CD4-positive, alpha-beta T cell (primary cell): ENCODE measurements at places on chromosomes 6 and 20.

DNA sequence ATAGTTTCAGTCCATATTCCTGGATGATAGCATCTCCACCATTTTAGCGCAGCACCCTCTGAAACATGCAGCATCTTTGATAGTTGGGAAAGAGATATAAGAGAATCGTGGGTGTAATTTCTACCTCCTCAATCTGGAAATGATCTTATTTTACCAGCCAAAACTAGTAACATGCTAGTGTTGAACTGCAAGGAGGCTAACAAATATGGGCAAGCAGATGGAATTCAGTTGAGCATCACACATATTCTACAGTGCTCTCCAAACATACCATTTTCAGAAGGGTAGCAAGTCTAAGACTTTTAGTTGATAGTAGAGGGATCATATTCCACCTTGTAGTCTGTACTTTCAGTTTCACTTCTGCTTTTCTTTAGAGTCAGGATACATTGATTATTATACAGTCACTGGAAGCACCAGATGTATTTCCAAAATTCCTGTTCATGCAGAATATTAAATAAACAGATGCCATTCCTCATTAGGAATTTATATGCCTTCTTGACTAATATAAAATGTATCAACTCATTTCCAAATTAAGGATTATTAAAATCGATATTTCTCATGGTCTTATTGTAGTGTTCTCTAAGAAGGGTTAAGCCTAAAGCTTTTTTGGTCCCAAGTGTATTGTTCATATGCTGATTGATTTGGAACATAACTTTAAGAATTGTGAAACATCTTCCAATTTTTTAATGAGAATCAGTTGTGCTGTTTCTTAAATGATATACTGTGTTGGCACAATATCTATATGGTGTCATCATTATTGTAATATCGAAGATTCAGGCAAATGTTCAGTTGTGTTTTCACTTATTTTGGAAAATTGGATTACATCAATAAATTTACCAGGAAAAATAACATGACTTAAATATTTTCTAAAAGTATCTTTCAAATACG is 362.0 kb downstream of the CENPW start:
- no peak for DNase-seq

- DNase-seq, result no peak
These were observed 437.3 kb downstream of the HDGFL1 start for GRCh38 chr6:23006656-23007055.

DNA sequence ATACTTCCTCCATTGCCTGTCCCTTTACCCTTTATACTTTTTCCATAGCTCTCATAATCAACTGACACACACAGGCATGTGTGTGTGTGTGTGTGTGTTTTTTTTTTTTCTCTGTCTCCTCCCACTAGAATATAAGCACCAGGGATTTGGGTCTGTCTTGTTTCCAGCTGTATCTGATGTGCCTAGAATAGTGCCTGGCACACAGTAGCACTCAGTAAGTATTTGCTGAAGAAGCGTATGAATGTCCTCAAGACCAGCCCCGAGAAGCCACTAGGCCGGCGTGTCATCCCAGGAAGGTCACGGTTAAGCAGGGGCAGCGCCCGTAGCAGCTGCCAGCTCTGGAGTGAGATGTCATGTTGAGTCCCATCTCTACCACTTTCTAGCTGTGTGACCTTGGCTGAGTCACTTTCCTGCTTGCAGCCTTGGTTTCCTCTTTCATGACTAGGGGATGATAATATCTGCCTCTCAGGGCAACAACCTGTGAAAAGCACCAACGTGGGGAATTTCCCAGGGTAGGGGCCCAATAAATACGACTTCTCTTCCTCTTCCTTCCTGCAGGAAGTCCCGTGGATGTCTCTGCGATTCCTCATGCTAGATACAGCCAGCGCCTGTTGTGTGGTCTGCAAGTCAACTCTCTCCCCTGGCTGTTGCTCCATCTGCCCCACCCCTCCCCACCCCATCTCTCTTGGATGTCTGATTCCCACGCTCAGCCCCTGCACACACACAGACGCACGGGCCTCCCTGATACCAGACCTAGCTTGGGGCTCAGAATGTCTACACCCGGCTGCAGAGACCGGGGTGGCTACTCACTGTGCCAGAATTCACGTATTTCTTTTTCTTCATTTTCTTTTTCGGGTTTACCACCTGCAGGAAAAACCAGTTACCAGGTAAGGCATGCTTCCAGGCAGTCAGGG is 58.1 kb downstream of the RAB44 start:
- peak; percentile 62 for DNase-seq

DNA sequence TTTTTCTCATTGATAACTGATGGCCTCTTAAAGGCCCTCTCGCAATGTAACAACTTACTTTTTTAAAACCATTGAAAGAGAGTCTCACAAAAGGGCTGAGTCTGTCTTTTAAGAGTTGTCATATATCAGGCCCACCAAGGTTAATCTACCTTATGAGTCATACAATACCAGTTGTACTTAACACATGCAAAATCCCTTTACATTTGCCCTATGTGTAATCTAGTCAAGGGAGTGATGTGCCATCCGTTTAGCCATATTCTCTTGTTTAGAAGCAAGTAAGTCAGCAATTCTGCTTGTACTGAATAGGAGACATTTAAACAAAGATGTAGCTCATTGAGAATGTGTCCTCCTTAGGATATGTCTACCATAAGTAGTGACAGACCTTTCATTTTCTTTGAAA is 143.7 kb downstream of the TENT5A start:
- DNase-seq, result no peak

- DNase-seq, result no peak
These were observed 50.8 kb downstream of the ZMYND8 start for GRCh38 chr20:47305667-47306066.

DNA sequence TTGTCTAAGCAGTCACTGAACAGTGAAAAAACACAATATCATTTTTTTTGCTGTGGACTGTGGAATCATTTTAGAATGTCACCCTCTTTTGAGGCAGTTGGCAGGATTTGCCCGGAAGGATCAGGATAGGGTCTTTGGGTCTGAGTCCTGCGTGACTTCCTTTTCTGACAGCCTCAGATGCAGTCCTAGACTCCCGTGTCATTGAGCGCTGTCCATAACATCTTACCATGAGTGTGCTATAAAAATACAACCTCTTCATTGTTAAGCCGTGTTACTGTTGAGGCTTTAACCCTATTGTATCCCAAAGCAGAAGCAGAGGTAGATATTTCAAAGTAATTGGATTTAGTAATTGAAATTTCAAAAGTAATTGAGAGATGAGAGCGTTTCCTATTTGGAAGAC is 30.6 kb downstream of the ARID1B start:
- DNase-seq, result no peak

DNA sequence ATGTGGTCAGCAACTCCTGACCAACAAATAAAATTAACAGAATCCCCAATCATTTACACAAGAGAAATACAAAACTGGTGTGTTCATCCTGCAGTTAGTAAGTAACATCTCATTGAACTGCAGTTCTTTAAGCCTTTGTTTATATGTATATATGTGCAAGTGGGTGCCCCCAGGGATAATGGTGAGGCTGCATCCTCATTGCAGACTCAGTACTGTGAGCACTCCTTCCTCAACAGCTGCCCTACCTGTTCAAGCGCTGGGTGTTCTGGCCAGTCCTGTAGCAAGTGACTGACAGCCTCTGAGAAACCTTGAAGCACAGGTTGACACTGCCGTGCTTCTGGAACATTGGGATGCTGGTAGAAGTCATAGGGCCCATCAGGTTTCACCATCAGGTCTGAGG is 49.8 kb upstream of the LYRM2 start:
- DNase-seq, result no peak

DNA sequence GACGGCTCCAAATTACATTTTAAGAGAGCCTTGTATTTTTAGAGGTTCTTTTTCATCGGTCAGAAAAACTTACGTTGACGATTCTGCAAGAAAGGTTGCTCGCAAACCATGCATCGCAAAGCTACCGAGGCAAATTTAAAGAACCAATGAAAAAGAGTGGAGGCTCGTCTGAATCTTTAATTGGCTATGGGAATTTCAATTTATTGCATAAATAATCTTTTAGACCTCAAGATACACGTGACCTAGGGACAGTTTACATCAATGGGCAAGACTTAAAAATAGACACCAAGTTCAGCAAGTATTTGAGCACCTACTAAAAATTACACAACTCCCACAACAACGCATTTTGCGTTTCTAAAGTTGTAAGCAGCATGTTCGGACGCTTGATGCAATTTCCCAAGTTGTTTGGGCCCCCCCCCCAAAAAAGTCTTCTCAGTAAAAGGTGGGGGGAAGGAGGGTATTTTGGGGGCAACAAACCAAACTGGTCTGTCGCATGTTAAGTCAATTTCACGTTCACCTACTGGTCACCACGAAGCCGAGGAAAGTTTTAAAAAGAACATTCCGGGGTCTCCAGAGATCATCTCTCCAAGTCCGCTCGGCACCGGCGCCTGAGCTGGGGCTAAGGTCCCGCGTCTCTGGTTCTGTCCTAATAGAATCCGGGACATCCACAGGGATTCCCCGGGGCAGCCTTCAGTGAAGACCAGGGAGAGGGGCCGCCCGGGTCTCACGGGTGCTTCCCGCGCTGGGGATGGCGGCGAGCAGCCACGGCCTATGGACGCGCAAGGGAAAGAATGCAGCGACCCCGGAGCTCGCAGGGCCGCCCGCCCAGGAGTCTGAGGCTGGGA is 851 bp downstream of the SNX5 start:
- DNase-seq, result no peak

- DNase-seq, result no peak
These were observed 48.0 kb downstream of the TMEM170B start for GRCh38 chr6:11585426-11586016.

GRCh38 chr20:44942264-44942973 is 17.8 kb downstream of the TOMM34 start:
- DNase-seq, result no peak
